SW480 (cell line): ENCODE measurements at places on chromosomes 2 and 18.

DNA sequence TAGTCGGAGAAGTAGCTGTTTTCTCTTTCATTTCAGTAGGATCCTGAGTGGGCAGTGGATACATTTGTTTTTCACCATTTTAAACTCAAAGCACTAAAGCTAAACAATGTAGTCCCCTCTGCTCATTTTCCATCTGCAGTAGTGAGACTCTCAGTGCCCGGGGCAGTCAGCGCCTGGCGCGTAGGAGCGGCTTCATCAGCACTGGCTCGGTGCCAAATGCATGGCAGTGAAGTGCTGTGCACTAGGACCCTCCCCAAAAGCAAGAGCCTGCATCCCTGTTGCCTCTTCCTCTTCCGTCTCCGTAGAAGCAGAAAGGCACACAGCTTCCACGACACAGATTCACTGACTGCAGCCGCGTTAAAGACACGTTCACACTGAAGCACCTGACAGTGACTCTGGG is 19.0 kb upstream of the ESPNL start:
- no peak for DNase-seq

- no peak for DNase-seq
These were observed 90.1 kb upstream of the COL3A1 start for GRCh38 chr2:188884046-188884445.

DNA sequence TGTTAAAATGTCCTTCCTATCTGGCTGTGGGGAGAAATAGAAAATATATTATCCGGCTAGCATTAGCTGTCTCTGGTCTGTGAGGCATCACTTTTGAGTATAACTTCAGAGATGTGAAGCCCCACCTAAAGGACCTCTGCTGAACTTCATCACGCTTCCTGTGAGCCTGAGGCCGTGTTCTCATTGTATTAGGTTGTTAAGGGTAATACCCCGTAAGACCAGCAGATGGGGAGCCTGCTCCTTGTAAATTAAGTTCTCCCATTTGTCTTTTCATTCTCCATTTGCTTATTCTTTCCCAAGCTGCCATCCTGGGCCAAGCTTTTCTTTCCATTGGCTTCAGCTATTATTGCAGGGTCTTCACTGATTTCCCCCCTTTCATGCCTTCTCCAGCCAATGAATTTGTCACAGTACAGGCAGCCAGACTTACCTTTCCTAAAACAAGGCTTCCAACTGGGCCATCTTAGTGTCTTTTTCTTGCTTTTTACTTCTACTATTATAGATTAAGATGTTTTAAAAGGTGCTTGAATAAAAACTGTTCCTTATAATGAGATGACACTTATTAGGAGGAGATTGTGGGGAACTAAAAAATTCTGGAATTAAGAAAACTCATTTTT is 12.4 kb downstream of the NIF3L1 start:
- peak; percentile 91 for DNase-seq

DNA sequence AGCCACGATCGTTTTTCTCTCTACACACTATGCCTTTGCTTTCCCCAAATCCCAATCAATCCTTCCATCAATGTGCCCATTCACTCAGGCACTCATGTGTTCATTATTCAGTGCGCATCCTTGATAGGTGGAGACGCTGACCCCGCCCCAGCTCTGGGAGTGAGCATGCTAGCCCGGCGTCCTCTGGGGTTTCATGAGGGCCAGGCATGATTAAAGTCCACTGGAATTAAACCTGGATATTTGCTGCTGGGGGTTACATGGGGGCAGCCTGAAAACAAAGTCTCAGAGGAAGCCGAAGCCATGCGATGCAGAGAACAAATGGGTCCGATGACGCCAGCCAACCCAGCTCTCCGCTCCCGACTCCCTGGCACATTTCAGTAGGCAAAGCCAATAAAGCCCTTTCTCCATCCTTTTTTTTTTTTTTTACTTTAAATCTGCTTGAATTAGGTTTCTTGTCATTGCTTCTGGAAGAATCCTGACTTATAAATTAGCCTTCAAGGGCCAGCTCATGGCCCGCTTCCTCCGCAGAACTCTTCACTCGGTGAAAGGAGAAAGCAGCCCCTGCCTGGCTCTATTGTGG is 316.4 kb upstream of the ID2 start:
- no peak for DNase-seq

DNA sequence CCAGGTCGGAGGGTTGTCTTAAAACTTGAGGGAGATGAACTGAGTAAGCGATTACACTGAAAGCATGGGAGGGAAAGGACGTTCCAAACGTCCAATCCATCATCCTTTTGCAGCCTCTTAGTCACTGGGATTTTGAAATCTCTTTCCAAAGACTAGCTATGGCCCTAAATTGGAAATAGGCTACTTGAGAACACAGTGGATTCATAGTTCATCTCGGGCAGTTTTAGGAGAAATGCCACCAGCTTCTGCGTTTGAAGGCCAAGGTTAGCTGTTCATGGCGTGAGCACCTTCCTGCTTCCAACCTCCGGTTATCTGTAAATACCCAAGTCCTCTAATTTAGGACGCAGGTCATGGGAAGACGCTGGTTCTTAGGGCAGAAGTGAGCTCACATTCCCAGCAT is 821 bp upstream of the EML6 start:
- DNase-seq, result peak; percentile 22

DNA sequence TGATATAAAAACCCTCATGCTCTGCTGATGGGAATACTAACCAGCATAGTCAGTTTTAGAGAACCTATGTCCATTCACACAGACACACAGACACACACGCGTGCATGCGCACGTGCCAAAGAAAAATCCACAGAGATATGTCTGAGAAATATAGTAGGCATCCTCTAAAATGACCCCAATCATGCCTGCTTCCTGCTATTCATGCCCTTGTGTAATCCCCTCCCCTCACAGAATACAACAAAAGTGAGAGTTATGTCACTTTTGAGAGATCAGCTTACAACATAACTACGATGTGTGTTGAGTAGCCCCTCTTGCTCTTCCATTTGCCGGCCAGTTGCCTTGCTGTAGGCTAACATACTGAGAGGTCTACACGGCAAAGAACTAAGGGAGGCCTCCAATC is 121.3 kb downstream of the DYM start:
- DNase-seq, result no peak

- DNase-seq, result no peak
These were observed 30.7 kb downstream of the KCNE4 start for GRCh38 chr2:223082706-223083105.

- peak; percentile 25 for DNase-seq
These were observed 31.3 kb upstream of the SSB start for GRCh38 chr2:169767243-169767888.

DNA sequence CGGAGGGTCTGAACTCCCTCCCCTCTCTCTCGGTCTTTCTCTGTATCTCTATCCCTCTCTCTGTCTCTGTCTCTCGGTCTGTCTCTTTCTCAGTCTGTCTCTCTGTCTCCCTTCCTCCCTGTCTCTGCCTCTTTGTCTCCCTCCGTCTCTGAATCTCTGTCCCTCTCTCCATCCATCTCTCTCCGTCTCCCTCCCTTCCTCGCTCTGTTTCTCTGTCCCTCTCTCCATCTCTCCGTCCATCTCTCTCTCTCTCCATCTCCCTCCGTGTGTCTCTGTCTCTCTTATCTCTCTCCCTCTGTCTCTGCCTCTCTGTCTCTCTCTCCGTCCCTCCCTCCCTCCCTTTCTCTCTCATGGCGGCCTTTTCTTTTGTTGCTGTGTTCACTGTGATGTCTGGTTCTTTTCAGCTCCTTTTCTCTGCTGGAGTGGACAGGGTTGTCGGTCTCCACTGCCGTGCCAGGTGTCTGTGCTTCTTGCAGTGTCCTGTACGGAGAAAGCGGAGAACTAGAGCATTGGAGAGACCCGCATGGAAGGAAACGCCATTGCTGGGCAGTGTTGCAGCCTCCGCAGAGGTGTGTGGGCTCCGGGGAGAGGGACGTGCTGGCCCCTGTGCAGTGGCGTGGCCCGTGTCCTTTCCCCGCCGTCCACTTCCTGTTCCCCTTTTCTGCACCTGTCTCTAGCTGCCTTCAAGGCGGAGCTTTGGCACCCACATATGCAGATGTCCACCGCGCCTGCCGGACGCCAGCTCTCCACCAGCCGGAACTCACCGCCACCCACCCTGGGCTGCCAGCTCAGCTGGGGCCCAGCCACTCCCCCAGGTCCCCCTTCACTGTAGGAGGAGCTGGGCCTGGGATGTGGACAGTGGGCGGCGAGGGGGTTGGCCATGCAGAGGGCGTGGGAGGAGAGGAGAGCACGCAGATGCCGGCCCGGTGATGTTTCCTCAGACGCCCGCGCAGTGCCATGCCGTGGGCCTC is 113.1 kb downstream of the NFATC1 start:
- DNase-seq, result no peak
